ENCODE measurements at places on chromosomes 6 and 20. TPM values are rescaled to one million over a fixed set of nuclear protein-coding genes. Genes with fewer than 3 reads are reported as not detected.

DNA sequence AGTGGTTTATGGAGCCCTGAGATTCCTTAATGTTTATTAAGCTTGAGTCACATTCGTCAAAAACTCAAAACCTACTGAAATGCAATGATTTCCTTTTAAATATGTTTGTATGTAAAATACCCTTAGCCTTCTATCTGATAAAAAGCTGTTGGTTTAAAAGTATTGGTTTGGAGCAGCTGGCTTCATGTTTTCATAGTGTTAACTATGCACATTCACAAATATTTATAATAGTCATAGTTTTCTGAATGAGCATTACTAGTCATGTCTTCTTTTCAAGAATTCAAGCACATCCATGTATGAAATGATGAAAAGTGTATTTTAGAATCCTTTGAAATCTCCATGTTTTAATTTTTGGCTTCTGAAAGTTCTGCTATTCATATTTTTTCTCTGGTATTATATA lies 558.6 kb downstream of the UTRN start:
- H3K27ac ChIP-seq: no peak overlapping the region
- H3K27me3 ChIP-seq: no peaks in the 10 kb centered on the region
- H3K4me3 ChIP-seq: no peak overlapping the region
- H3K4me1 ChIP-seq: no peaks in the 10 kb centered on the region

Gene RAD21L1
- not detected for total RNA-seq

- no peak overlapping the region for H3K4me3 ChIP-seq
- H3K4me1 ChIP-seq: peaks cover 16% of the 10 kb centered on the region
- H3K27ac ChIP-seq: no peak overlapping the region
- no peaks in the 10 kb centered on the region for H3K36me3 ChIP-seq
Observed at GRCh38 chr6:44268095-44268628, 2.1 kb upstream of the TMEM151B start.

Gene GDAP1L1
- not detected for total RNA-seq

- H3K36me3 ChIP-seq: no peaks in the 10 kb centered on the region
- peaks cover 52% of the 10 kb centered on the region for H3K4me1 ChIP-seq
- no peak overlapping the region for H3K4me3 ChIP-seq
- no peaks in the 10 kb centered on the region for H3K27me3 ChIP-seq
- peak; percentile 36 for DNase-seq
Observed at GRCh38 chr6:129748212-129748900, 38.4 kb upstream of the ARHGAP18 start.

Gene KIF25
- total RNA-seq: not detected

Gene MEP1A
- total RNA-seq: not detected

DNA sequence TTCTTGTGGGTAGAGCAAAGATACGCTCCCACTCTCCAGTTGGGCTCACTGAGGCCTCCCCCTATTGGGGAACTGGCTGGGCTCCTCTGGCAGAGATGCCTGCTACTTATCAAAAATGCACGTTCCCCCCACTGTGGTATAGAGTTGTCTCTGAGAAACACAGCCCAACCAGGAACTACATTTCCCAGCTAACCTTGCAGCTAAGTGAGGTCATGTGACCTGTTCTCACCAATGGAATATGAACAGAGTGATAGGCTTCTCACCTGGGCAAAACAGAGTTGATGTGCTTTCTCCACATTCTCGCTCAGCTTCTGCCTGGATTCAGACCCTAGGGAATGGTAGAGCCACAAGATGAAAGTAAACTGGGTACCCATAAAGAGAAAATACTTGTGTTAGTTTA lies 49.1 kb upstream of the PTPRT start:
- no peak for DNase-seq
- no peaks in the 10 kb centered on the region for H3K4me1 ChIP-seq
- H3K27me3 ChIP-seq: 0 out of 2 replicates have a peak, but pooled peaks cover 5% of the 10 kb centered on the region
- H3K4me3 ChIP-seq: no peak overlapping the region
- H3K36me3 ChIP-seq: no peaks in the 10 kb centered on the region
- no peak overlapping the region for H3K27ac ChIP-seq

GRCh38 chr6:158920311-158920905 lies 79.6 kb downstream of the RSPH3 start:
- no peaks in the 10 kb centered on the region for H3K36me3 ChIP-seq
- no peak overlapping the region for H3K27ac ChIP-seq
- peaks cover 3% of the 10 kb centered on the region for H3K4me1 ChIP-seq

Gene RRAGD
- not detected for total RNA-seq

DNA sequence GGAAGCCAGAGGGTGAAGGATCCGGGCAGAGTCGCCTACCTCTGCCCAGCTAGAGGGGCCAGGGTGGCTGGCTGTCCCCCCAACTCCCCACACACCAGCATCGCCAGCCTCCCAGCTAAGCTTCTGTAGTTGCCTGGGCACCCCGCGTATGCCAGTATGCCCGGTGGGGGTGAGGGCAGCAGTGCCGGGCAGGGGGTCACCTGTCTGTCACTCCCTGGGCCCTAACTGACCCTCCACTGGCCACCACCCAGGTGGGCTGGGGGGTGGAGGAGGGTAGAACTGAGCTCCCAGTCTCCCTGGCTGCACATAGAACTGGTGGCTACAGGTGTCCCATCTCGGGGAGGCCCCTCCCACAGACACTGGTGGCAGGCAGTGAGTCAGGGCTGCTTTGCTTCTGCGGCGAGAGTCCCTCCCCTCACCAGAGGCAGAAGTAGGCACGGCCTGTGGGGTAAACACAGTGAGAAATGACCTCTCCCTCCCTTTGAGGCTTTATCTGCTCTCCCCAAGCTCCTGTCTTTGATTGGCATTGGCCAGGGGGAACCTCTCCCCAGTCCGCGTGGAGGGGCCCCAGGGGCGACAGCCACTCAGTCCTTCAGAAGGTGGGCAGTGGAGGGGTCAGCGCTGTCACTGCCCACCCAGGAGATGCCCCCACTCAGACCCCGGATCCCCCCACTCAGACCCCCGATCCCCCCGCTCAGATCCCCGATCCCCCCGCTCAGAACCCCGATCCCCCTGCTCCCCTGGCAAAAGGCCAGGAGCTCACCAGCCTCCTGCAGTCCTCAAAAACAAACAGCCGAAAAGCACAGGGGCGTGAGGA lies 2.5 kb downstream of the NTSR1 start:
- H3K27me3 ChIP-seq: peaks cover 22% of the 10 kb centered on the region
- H3K4me1 ChIP-seq: no peaks in the 10 kb centered on the region
- H3K36me3 ChIP-seq: no peaks in the 10 kb centered on the region

Gene TRIM10
- not detected for total RNA-seq

- no peak overlapping the region for H3K27ac ChIP-seq
- no peak overlapping the region for H3K4me3 ChIP-seq
- H3K4me1 ChIP-seq: no peaks in the 10 kb centered on the region
- H3K27me3 ChIP-seq: peaks cover 9% of the 10 kb centered on the region
Observed at GRCh38 chr20:24810676-24811407, 138.2 kb upstream of the CST7 start.

GRCh38 chr6:147820520-147820919 lies 312.0 kb downstream of the SAMD5 start:
- no peak overlapping the region for H3K4me3 ChIP-seq
- no peak for DNase-seq
- H3K4me1 ChIP-seq: no peaks in the 10 kb centered on the region
- H3K27me3 ChIP-seq: no peaks in the 10 kb centered on the region

Gene GSTA2
- total RNA-seq: 0.11 TPM

- peaks cover 89% of the 10 kb centered on the region for H3K36me3 ChIP-seq
- H3K27me3 ChIP-seq: no peaks in the 10 kb centered on the region
- H3K4me1 ChIP-seq: peaks cover 59% of the 10 kb centered on the region
- no peak overlapping the region for H3K4me3 ChIP-seq
- peak overlapping the region; percentile 92 for H3K27ac ChIP-seq
Observed at GRCh38 chr6:112150363-112150762, 63.0 kb downstream of the FAM229B start.

Gene OPN5
- not detected for total RNA-seq

- H3K36me3 ChIP-seq: no peaks in the 10 kb centered on the region
- no peak for DNase-seq
- H3K4me1 ChIP-seq: no peaks in the 10 kb centered on the region
- no peak overlapping the region for H3K27ac ChIP-seq
- no peak overlapping the region for H3K4me3 ChIP-seq
- H3K27me3 ChIP-seq: no peaks in the 10 kb centered on the region
Observed at GRCh38 chr6:102355578-102355977, 962.1 kb downstream of the GRIK2 start.

Measured in GM23248 (cell line).